ENCODE measurements at places on chromosomes 11 and 22.

GRCh38 chr22:24514241-24515026 lies 19.3 kb downstream of the UPB1 start:
- DNase-seq = no peak

- DNase-seq = no peak
Observed at GRCh38 chr11:131218542-131218941, 151.9 kb upstream of the NTM start.

- peak; percentile 74 for DNase-seq
Observed at GRCh38 chr11:44017443-44018126, 30.2 kb upstream of the ACCSL start.

GRCh38 chr22:28670756-28671155 lies 8.9 kb downstream of the TTC28 start:
- no peak for DNase-seq

DNA sequence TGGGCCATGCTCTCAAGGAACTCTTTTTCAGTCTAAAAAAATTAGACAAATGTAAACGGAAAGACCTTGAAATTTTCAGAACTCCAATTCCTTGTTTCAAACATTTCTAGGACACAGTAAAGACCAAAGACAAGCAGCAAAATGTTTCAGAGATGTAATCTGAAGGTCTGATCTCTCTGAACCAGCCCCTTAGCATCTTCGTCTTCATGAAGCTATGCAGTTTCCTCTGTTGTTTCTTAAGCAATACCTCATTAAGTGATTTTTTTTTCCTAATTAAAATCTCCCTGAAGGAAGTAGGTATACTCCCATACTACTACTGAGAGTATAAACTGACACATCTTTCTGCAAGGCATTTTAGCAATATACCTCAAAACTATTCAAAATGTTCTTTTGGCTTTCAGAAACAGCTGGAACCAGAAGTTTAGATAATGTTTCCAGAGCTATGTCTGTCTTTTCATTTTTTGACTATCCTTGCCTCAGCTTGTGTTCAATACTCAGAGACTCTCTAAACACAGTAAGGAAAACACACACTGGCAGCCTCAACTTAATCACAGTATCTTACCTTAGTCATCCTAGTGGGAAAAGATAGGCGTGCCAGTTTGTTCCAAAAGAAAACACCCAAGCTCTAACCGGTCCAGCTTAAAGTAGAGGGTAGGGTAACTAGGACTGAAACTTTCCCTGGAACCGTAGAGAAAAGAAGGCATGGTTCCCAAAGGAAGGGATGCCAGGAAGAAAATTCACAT lies 25.1 kb downstream of the SBF2 start:
- DNase-seq = no peak

DNA sequence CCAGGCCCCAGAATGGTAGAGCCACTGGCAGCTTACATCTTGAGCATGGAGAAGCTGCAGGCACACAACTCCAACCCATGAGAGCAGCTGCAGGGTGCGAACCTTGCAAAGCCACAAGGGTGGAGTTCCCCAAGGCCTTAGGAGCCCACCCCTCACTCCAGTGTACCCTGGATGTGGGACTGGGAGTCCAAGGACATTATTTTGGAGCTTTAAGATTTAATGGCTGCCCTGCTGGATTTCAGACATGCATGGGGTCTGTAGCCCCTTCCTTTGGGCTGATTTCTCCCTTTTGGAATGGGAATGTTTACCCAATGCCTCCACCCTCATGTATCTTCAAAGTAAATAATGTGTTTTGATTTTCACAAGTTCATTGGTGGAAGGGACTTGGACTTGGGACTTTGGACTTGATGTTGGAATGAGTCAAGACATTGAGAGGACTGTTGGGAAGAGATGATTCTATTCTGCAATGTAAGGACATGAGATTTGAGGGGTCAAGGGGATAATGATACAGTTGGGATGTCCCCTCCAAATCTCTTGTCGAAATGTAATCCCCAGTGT lies 1.1 kb upstream of the KRTAP5-7 start:
- no peak for DNase-seq

DNA sequence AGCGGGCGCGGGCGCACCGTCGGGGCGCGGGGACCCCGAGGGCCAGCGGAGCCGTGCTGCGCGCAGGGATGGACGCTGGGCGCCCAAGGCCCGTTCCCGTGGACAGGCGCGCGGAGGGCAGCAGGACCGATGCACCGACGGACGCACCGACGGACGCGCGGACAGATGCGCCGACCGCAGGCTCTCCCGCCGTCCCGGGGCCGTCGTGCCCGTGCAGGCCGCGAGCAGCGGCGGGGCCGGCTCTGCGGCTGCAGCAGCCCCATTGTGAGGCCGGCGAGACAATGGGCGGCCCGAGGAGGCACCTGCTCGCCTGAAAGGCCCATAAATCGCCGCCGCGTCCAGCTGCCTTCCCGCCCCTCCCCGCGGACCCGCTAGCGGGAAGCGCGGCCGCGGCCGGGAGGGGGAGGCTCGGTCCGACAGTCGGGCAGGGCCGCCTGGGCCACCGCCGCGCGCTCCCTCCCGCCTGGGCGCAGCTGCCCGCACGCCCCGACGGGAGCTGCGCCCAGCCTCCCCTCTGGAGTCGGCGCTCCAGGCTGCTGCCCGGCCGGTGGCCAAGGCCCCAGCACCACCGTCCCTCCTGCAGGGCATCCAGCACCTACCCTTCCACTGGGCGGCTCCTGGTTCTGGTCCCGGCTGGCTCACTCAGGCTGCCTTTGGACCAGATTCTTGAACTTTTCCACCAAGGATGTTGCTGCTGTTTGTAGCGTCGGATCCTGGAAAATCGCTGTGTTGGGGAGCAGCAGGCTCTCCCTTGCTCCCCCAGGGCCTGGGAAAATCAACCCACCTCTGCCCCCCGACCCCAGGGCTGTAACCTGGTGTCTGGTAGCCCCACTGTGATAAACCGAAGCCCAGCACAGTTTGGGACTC lies 15.8 kb downstream of the CDKN1C start:
- no peak for DNase-seq

DNA sequence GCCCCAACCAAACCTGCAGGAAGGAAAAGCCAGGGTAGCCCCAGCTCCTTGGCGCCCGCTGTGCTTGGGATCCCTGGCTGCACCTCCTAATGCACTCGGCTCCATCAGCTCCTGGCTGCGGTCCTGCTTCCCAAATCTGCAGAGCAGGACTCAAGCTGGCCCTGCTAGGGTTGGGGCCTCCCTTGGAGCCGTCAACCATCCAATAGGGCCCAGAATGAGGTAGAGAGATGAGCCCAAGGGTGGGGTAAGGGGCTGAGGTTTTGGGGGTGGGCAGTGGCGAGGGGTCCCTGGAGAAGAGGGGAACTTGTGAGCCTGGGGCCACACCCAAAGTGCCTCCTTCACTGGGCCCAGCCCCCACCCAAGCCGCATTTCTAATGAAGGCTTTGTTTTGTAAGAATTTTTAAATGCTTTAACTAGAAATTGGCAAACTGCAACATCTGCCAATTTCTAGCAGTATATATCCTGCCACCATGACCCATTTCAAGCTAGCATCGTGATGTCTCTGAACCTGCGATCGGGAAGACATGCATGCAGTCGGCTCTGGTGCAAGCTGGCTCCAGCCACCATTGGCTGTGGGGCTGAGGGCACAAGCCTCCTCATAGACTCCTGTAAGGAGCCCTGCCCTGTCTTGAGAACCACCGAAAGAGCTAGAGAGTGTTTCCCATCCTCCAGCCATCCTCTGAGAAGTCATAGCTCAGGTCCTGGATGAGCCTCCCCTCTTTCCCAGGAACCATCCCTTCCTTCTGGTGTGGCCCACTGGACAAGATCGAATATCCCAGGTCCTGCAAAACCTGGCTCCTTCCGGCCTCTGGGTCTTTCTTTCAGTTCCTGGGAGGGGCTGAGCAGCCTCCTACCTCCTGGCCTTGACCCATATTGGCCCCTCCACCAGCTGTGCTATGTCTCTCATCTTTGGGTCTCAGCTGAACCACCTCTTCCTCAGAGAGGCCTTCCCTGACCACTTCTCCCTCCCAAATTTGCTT lies 15.5 kb downstream of the C1QTNF6 start:
- DNase-seq = no peak

GRCh38 chr11:130403271-130403804 lies 25.1 kb downstream of the ADAMTS8 start:
- DNase-seq = no peak

DNA sequence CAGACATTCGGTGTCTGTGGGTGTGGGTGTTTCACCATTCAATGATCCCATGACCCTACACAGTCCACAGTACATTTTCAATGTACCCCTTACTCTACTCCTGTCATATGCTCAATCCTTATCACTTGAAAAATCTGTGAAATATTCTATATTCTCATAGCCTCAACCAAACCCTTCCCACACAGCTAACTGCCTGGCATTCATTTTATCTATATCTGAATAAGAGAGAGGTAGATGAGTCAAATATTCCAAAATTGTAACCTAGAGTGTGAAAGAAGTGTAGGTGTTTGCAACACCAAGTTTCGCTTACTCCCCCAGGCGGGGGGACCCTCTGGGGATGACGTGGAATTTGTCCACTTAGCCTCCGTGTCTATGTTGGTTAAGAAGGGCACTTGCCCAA lies 354.8 kb downstream of the ETS1 start:
- no peak for DNase-seq

DNA sequence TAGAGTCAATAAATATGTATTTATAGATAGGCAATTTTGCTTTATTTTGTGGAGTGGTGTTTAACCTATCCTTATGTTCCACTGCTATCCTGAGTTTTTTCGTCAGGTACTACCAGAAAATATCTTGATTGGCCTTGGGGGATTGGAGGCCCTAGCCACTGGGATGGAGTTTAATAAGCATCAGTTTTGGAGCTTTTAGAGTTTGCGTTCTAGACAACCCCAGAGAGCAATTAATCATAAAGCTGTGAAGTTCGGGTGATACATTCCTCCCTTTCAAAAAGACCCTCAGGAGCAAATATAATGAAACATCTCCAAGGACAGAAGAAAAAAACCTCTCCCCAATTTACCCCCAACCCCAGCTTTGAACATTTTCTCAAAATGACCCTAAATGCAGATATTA lies at the start of gene OR5A1:
Gene OR5A1 (plus strand): TSS at position 301 of the 400 bp plus-strand sequence. CDS start 6,700 bp downstream, outside the sequence.
- DNase-seq = no peak

GRCh38 chr11:61437496-61437895 lies 7.6 kb downstream of the SDHAF2 start:
- DNase-seq = no peak

GRCh38 chr11:50186146-50186545 lies 153.5 kb downstream of the OR4C45 start:
- no peak for DNase-seq

Measured in NCI-H446 (cell line).